ENCODE measurements at places on chromosomes 5 and 9.

DNA sequence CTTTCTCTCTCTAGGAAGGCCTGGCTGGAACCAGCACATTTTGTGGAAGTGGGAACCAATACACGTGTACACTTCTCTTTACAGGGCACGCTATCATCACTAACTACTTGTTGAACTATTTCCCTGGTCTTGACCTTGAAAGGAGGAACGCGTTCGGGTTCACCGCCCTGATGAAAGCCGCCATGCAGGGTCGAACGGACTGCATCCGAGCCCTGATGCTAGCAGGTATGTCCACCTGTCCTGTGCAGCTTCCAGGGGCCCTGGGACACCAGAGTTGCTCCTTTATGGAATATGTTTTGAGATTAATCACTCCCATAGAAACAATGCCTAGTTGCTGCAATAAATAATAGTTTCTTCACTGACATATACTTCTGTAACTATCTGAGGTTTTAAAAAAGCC, 74.1 kb downstream of the ANKRD33B start:
- DNase-seq, result no peak

- no peak for DNase-seq
Observed at GRCh38 chr9:123302348-123303214, 34.2 kb upstream of the STRBP start.

DNA sequence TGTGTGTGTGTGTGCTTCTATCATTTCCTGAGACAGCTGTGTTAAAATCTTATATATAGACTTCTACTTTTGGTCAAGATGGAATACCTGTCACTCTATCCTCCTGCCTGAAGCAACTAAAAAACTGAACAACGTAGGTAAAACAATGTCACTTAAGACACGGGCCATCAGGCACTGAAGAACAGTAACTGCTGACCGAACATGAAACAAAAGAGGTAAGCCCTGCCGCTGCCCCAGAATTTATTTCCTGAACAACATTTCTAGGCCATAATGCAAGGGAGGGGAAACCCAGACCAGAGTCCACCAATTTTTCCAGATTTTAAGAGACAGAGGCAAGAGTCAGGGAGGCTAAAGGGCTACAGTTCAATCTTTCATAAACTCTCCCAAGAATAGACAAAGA, 156.0 kb downstream of the CDC42SE2 start:
- DNase-seq, result no peak

DNA sequence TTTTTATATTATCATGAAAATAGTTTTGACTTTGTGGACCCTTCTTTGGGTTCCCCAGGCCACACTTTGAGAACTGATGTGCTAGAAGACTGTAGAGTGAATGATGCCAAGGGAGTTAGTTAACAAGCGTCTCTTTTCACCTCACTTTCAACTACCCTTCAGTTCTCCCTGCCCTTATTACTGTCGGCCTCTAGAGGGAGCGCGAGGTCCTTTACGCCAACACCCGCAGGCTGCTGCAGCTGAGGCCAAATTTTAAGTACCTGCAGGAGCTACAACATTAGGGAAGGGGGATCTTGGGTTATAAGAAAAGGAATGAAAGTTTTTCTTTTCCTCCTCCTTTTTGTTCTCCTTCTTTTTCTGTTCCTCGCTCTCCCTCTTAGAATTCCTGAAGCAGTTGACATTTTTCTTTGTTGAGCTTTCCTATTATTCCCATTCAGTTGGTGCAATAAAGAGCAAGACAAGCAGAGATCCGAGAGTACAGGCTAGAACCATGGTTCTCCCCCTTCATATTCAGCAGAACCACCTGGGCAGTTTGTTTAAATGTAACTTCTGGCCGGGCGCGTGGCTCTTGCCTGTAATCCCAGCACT, 84.0 kb downstream of the ZFAND5 start:
- no peak for DNase-seq

- no peak for DNase-seq
Observed at GRCh38 chr9:86990290-86990689, 43.0 kb upstream of the GAS1 start.

GRCh38 chr5:66582499-66583165, 13.6 kb upstream of the MAST4 start:
- DNase-seq, result no peak

DNA sequence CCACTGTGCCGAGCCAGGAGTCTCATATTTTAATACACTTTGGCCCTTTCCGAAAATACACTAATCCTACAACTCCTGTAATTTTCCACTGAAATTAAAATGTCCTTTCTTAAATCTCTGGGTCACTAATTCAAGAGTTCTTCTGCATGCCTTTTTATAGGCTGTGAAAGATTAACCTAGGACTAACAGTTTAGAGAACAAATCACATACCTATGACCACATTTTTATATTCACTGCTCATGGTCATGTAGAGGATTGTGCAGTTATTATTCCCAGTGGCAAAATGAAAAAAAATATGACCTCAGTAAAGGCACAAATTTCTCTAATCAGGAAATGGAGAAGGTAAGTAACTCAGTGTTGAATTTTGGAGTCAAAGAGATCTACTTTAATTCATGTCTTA, 33.4 kb downstream of the SLCO4C1 start:
- no peak for DNase-seq

DNA sequence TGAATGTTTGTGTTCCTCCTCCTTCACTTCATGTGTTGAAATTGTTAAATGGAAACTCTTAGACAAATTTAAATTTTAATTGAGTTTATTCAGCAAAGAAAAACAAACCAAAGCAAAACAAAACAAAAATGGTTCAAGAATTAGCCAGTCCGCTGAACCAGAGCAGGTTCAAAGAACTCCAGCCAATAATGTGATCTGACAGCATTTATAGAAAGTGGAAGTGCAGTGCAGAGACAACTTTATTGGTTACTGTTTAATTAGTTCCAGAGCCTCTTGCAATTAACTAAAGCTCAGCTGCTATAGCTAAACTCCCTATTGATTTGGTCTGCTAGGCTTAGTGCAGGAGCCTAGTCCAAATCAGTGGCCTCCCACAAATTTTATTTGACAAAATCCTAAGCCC, 132.9 kb downstream of the RNF180 start:
- DNase-seq, result no peak
